NCI-H510A (cell line): ENCODE measurements at places on chromosomes 11 and 22.

GRCh38 chr22:34111210-34111824 lies 191.0 kb upstream of the LARGE1 start:
- DNase-seq: no peak

GRCh38 chr11:101049123-101049522 lies 80.5 kb downstream of the PGR start:
- DNase-seq: no peak

- no peak for DNase-seq
Measured at GRCh38 chr11:125724125-125724524, 22.0 kb upstream of the PATE1 start.

- no peak for DNase-seq
Measured at GRCh38 chr22:28507896-28508295, 171.7 kb downstream of the TTC28 start.

GRCh38 chr11:1771700-1772099 lies 8.0 kb upstream of the CTSD start:
- DNase-seq: no peak
